ENCODE measurements at places on chromosomes 4 and X. TPM values are rescaled to one million over a fixed set of nuclear protein-coding genes. Genes with fewer than 3 reads are reported as not detected.

- H3K27me3 ChIP-seq: no peaks in the 10 kb centered on the region
- DNase-seq: no peak
- no peaks in the 10 kb centered on the region for H3K36me3 ChIP-seq
- H3K4me1 ChIP-seq: no peaks in the 10 kb centered on the region
- no peak overlapping the region for H3K4me3 ChIP-seq
These were observed 18.0 kb downstream of the TTC29 start for GRCh38 chr4:146927695-146928094.

GRCh38 chrX:24149351-24150050 lies at the start of gene ZFX:
ZFX (plus strand) TSS chrX:24149729; CDS start chrX:24172743, 23,014 bp downstream.
- H3K36me3 ChIP-seq: no peaks in the 10 kb centered on the region
- H3K4me1 ChIP-seq: peaks cover 46% of the 10 kb centered on the region
- peak within 1 kb of the TSS; percentile 77 for H3K4me3 ChIP-seq
- peak within 1 kb of the TSS; percentile 84 for H3K27ac ChIP-seq

DNA sequence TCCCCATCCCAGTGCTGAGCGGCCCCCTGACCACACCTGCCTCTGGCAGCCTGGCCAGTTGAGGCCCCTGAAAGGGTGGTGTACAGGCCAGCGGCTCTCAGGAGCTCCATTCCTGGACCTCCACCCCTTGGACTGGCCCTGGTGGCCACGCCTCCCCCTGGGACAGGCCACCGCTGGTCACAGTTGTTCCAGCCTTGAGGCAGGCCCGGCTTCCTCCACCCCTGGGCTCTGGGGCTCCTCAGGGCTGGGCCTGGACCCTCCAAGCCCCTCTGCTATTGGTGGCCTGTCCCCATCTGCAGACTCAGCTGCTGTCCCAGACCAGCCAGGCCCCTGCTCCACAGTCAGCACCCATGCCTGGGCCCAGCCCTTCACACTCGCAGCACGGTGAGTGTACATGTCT lies 93.2 kb upstream of the NKX1-1 start:
- no peaks in the 10 kb centered on the region for H3K36me3 ChIP-seq
- H3K27me3 ChIP-seq: no peaks in the 10 kb centered on the region
- no peaks in the 10 kb centered on the region for H3K4me1 ChIP-seq
- H3K27ac ChIP-seq: no peak overlapping the region
- no peak overlapping the region for H3K4me3 ChIP-seq
- no peak for DNase-seq

DNA sequence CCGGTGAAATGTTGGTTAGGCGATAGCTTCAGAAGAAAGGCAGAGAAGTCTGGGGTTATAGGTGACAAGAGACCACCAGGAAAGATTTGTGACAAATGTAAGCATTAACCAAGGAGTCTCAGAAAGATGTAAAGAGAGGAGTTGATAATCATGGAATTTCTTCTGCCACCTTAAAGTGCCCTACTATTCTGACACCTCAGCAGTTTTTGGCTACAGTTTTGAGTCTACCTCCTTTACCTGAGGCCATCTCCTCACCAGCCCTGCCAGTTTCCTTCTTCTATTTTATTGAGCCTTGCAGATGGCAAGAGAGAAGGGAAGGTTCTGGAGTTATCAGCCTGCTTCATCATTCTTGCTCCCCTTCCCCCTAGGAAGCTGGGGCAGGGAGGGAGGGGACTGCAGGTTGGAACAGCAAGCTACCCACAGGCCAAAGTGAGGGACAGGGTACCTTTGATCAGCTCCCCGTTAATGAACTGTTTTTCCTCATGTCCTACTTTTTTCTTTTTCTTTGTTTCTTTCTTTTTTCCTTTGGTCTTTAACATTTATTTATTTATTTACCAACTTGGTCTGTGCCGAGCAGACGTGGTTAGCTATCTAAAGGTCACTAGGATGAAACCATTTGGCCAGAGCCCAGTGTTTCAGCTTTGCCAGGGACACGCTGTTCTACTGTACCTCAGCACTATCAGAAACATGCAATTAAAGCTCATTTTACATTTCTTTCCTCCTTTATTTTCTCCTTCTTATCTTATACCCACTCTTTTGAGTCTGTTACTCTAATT lies 438.7 kb upstream of the AR start:
- H3K27ac ChIP-seq: no peak overlapping the region
- DNase-seq: no peak
- H3K4me3 ChIP-seq: no peak overlapping the region
- no peaks in the 10 kb centered on the region for H3K36me3 ChIP-seq

Gene TMPRSS11A
- not detected for total RNA-seq

GRCh38 chrX:19552793-19553192 lies 37.5 kb upstream of the MAP3K15 start:
- H3K4me1 ChIP-seq: no peaks in the 10 kb centered on the region
- H3K36me3 ChIP-seq: no peaks in the 10 kb centered on the region
- no peak overlapping the region for H3K4me3 ChIP-seq

- no peaks in the 10 kb centered on the region for H3K4me1 ChIP-seq
- no peak overlapping the region for H3K4me3 ChIP-seq
- no peak for DNase-seq
- no peak overlapping the region for H3K27ac ChIP-seq
These were observed 24.7 kb downstream of the KCNE5 start for GRCh38 chrX:109600237-109600651.

Gene NSUN7
- total RNA-seq: not detected

Gene MAGEA4
- not detected for total RNA-seq

DNA sequence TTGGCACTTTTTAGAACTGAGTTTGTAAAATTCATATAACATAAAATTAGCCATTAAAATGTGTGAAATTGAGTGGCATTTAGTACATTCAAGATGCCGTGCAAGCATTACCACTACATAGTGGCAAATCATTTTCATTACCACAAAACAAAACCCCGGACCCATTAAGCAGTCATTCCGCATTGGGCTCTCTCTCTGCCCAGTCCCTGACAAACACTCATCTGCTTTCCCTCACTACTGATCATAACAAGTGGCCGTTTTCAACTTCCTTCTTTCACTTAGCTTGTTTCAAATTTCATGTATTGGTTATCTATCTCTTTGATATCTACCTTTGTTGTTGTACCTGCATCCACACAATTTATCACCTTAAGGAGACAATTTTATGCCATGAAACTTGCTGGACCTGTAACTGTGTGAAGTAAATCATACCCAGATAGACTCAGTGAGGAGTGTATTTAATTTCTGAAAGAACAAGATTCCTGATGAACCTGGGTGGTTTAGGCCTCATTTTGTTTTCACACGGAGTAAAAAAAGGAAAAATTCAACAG lies 202.1 kb downstream of the OR13H1 start:
- no peaks in the 10 kb centered on the region for H3K4me1 ChIP-seq
- no peaks in the 10 kb centered on the region for H3K36me3 ChIP-seq
- H3K27me3 ChIP-seq: no peaks in the 10 kb centered on the region
- no peak overlapping the region for H3K27ac ChIP-seq
- DNase-seq: no peak

DNA sequence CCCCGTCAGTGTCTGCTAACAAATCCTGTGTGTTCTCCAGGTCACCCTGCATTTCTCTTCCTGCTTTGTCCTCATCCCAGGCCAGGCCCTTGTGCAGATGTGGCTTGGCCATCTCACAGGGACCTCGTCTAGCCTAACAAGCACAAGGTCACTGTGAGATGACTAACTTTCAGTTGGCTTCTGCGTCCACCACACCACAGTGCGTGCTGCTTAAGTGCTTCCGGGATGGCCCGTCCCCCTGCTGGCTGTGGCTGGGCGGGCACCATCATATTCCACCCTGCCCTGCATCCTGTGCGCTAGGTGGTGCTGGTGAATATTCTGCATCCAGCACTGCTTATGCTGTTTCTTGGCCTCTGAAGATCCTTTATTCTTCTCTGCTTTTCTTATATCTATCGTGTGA lies 33.8 kb downstream of the RBBP7 start:
- H3K27me3 ChIP-seq: no peaks in the 10 kb centered on the region
- H3K4me3 ChIP-seq: no peak overlapping the region
- no peak for DNase-seq
- no peaks in the 10 kb centered on the region for H3K4me1 ChIP-seq
- peaks cover 17% of the 10 kb centered on the region for H3K36me3 ChIP-seq

Gene C4orf36
- total RNA-seq: not detected

- H3K27me3 ChIP-seq: no peaks in the 10 kb centered on the region
- no peaks in the 10 kb centered on the region for H3K36me3 ChIP-seq
- H3K4me1 ChIP-seq: no peaks in the 10 kb centered on the region
- no peak overlapping the region for H3K4me3 ChIP-seq
- DNase-seq: no peak
- H3K27ac ChIP-seq: no peak overlapping the region
These were observed 66.1 kb downstream of the KLHL4 start for GRCh38 chrX:87583679-87584078.

GRCh38 chrX:70030301-70030767 lies 19.4 kb downstream of the AWAT2 start:
- H3K27ac ChIP-seq: no peak overlapping the region
- peaks cover 20% of the 10 kb centered on the region for H3K4me1 ChIP-seq
- H3K36me3 ChIP-seq: no peaks in the 10 kb centered on the region
- no peaks in the 10 kb centered on the region for H3K27me3 ChIP-seq

- H3K4me1 ChIP-seq: peaks cover 73% of the 10 kb centered on the region
- H3K27me3 ChIP-seq: no peaks in the 10 kb centered on the region
- DNase-seq: no peak
These were observed 23.4 kb downstream of the STIM2 start for GRCh38 chr4:26884026-26884425.

DNA sequence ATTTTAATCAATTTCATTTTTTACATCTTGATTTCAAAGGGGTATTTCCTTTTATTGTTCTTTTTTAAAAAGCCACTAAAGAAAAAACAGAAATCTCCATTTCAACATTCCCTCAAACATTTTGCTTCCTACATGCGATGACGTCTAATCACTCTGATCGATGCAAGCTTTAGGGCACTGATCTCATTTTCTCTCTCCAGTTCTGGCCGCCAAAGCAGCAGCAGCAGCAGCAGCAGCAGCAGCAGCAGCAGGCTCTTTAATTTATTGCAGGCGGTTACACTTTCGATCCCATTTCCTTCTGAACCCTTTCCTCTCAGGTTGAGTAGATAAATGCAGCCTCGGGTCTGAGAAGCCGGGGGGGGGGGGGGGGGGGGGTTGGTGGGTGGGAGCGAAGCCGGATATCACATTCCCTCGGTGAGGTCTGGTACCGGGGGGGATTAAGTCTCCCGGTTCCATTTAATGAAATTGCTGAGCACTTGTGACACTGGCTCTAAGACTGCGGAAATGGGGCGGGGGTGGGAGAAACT lies 3.4 kb upstream of the PCDH7 start:
- no peak overlapping the region for H3K27ac ChIP-seq
- no peaks in the 10 kb centered on the region for H3K4me1 ChIP-seq
- peaks cover 6% of the 10 kb centered on the region for H3K27me3 ChIP-seq

GRCh38 chr4:60605646-60606354 lies 594.3 kb upstream of the ADGRL3 start:
- no peak overlapping the region for H3K4me3 ChIP-seq
- H3K27me3 ChIP-seq: no peaks in the 10 kb centered on the region
- no peaks in the 10 kb centered on the region for H3K36me3 ChIP-seq
- H3K4me1 ChIP-seq: no peaks in the 10 kb centered on the region
- H3K27ac ChIP-seq: no peak overlapping the region

DNA sequence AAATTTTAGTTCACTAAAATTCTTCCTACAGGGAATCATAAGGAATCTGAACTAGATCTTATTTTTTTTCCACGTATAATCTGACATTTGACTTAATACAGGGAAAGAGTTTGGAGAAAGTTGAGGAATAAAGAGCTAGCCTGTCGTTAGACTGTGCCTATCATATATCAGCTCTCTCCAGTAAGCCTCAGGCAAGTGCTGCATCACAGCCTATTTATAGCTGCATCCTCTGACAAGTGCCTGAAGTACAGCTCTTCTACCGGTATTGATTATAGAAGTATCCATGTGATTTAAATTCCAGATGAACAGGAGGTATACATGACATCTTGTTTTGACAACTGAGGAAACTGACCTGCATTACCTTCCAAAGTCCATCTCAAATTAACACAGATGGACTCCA lies 248.9 kb downstream of the TLL1 start:
- H3K27me3 ChIP-seq: no peaks in the 10 kb centered on the region
- DNase-seq: no peak
- no peak overlapping the region for H3K27ac ChIP-seq
- H3K4me1 ChIP-seq: no peaks in the 10 kb centered on the region

GRCh38 chrX:40844471-40844870 lies 109.1 kb upstream of the MED14 start:
- H3K36me3 ChIP-seq: no peaks in the 10 kb centered on the region
- no peak overlapping the region for H3K4me3 ChIP-seq
- DNase-seq: no peak
- no peaks in the 10 kb centered on the region for H3K27me3 ChIP-seq
- H3K27ac ChIP-seq: no peak overlapping the region

Gene HHIP
- not detected for total RNA-seq

GRCh38 chrX:123960956-123961267 lies 594 bp upstream of the STAG2 start:
- no peak for DNase-seq
- H3K27ac ChIP-seq: peak overlapping the region; percentile 86
- no peaks in the 10 kb centered on the region for H3K27me3 ChIP-seq
- peaks cover 14% of the 10 kb centered on the region for H3K4me1 ChIP-seq
- peak overlapping the region; percentile 91 for H3K4me3 ChIP-seq
- H3K36me3 ChIP-seq: no peaks in the 10 kb centered on the region

Gene FGFRL1
- total RNA-seq: 14.5 TPM

DNA sequence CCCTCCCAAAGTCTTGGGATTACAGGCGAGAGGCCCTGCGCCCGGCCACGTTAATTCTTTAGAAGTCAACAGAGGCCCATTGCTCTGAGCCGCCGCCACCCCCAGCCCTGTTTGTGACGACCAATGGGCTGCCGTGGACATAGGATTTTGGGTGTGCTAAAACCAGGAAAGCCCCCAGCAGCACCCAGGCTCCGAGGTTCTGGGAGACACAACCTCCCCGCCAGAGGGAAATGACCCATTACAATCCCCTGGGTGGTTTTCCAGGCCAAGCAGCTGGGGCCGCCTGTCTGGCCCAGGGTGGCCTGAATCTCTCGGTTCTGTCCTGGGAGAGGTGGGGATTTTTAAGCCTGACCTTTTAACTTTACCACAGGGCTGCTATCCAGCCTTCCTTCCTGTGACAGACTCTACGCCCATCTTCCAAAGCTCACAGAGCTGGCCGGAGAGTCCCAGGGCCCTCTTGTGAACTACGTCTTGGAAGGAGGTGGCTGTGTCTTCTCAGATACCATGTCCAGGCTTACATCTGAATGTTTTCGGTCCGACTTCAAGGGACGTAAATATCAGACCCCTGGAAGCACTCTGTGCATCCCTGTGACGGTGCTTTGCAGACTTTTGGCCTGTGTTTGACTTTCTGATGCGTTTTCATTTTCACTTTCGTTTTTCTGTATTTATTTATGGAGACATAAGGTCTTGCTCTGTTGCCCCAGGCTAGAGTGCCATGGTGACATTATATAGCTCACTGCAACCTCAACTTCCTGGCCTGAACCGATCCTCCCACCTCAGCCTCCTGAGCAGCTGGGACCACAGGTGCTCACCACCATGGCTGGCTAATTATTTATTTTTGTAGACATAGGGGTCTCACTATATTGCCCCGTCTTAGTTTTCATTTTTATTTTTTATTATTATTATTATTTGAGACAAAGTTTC lies 36.0 kb downstream of the P2RY8 start:
- no peaks in the 10 kb centered on the region for H3K27me3 ChIP-seq
- peaks cover 16% of the 10 kb centered on the region for H3K4me1 ChIP-seq
- peak; percentile 10 for DNase-seq

Gene ZNF330
- total RNA-seq: 55.7 TPM

GRCh38 chrX:34294665-34295064 lies 162.6 kb upstream of the FAM47A start:
- DNase-seq: no peak
- no peaks in the 10 kb centered on the region for H3K27me3 ChIP-seq

Gene CXCL5
- not detected for total RNA-seq

- H3K27me3 ChIP-seq: no peaks in the 10 kb centered on the region
- no peaks in the 10 kb centered on the region for H3K4me1 ChIP-seq
- H3K36me3 ChIP-seq: no peaks in the 10 kb centered on the region
- H3K27ac ChIP-seq: no peak overlapping the region
These were observed 233.6 kb downstream of the ZNF674 start for GRCh38 chrX:46311581-46312120.

- H3K27me3 ChIP-seq: no peaks in the 10 kb centered on the region
- H3K4me1 ChIP-seq: no peaks in the 10 kb centered on the region
- DNase-seq: no peak
These were observed 234.0 kb upstream of the BCOR start for GRCh38 chrX:40331762-40332161.

All from CD8-positive, alpha-beta memory T cell (primary cell).